Coronary artery (tissue), 2 donors: ENCODE measurements at places on chromosomes 1 and 21.

DNA sequence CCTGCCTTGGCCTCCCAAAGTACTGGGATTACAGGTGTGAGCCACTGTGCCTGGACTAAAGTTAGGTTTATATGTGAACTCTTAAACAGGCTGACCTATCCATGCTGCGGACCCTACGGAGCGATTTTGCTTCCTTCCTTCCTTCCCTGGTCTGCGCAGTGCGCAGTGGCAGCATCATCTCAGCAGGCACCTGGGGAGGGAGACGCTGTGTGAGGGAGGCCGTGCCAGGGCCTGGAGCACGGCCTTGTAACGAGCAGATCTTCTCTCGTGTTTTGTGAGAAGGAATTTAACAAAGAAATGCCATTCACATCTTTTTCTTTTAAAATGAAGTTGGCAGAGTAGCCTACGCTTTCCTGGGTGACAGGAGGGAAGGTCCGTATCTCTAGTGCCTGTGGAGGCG is 45.8 kb downstream of the PKNOX1 start:
- no peak for DNase-seq

DNA sequence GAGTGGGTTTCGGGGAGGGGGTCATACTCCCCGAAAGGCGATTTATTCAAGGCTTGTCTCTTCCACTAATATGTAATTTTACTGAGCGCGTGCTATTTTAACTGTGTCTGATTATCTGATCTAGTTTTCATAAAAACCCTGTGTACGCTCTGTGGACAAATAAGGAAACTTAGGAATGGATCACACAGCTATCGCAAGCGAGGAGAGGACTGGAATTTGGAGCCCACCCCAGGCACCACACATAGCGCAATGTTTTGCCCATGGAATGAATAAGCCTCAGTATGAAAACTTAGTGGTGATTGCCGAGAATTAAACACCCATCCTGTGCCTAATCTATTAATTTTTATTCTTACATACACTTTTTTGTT is 9.8 kb upstream of the RAB42 start:
- no peak for DNase-seq

- DNase-seq: peak; percentile 65
These were observed 9.2 kb downstream of the PSRC1 start for GRCh38 chr1:109273570-109274288.

GRCh38 chr21:31753949-31754707 is 22.2 kb upstream of the SCAF4 start:
- no peak for DNase-seq

GRCh38 chr1:21622466-21623315 is 46.5 kb downstream of the RAP1GAP start:
- DNase-seq: no peak

GRCh38 chr1:199756066-199756465 is 271.4 kb upstream of the NR5A2 start:
- no peak for DNase-seq

GRCh38 chr21:36733857-36734256 is 34.9 kb downstream of the SIM2 start:
- DNase-seq: no peak

GRCh38 chr1:109761227-109762038 is 2.3 kb downstream of the EPS8L3 start:
- DNase-seq: peak; percentile 72

DNA sequence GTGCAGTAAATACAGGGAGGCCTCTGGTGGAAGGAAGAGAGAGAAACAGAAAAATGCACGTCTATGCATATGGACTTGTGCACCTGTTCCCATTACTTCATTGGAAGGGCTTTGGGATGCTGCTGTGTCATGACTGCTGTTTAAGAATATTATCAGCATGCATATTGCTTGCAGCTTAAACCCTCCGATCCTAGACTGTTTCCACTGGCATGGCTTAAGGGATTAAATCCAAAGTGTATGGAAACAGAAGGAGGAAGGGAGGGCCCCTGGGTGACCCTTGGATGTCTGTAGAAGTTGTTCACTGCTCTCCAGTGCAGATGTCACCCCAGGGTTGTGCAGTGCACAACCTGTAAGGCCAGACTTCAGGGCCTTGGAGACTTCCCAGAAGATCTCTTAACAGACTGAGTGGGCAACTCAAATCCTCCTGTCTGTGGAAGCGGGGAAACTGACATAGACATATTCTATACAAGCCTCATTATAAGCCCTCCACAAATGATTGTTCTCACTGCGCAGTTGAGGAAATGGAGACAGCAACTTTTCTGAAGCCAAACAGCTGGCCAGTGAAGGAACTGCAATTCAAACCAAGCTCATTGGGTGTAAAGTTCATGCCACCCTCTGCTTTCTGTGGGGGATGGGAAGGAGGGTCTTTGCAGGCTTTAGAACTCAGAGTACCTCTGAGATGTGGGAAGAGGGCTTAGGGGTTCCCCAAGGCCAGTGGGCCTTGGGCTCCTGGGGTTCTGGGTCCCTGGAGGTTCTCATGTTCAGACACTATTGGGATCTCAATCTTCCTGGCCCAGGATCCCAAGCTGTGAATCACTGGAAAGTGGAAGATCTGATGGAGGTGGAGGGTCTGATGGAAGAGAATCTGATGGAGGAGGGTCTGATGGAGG is 73.8 kb downstream of the UMODL1 start:
- DNase-seq: no peak

DNA sequence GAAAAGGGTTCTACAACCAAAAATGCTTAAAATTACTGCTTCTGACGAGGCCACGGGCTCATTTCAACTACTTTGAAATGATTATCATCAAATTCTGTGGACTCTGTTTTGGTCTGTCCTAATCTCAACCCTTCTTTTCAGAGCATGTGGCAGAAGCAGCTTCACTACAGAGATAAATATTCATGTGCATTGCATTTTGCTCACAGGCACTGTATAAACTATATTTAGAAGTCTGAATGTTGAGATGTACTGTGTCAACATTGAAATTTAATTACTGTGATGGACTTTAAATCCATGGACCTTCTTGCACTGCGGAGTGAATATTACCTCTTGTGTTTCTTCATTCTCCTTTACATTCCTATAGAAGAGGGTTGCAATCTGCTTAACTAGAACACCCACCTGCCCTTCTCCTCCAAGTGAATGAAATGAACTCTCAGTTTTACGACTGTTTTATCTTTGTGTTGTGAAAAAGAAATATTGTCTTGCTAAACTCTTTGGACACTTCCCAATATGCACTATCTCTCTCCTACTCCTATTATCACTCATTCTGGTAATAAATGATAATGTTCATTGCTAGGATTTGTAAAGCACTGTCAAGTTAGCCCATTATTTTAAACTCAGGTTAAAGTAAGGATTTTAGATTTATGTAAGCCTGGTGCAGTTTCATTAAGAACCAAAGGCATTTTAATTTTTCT is 281.2 kb upstream of the ST6GALNAC5 start:
- DNase-seq: no peak

DNA sequence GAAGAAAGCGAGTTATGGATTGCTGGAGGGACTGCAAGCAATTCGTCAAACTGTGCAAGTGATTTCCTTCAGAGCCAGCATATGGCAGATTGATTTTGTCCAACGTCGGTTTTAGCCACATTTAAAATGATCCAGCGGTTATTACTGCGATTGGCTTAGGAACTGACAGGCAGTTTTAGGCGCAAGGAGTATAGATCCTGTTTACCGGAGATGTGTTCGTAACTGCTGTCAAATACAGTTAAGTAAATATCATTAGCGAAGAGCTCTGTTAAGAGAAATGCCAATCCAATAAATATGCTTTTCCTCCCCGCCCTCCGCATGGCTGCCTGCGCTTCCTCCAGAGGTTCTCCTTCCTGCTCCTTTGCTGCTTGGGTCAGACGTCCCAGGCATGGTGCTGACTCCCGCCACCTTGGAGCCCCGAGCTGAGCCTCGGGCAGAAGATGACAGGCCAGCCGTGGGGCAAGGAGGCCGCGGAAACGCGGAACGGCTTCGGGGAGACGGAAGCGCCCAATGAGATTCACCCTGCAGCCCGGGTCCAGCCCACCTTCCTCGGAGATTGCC is 9.4 kb upstream of the BARHL2 start:
- DNase-seq: no peak

DNA sequence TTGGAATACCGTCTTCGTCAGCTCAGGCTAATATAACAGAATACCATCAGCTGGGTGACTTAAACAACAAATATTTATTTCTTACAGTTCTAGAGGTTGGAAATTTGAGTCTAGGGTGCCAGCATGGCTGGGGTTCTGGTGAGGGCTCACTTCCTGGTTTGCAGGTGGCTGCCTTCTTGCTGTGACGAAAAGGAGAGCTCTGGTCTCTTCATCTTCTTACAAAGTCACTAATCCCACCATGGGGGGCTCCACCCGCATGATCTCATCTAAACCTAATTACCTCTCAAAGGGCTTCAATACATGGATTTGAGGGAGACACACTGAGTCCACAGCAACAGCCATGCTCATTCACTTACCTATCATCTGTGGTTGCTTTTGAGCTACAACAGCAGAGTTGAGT is 78.3 kb downstream of the PSMG1 start:
- peak; percentile 60 for DNase-seq

DNA sequence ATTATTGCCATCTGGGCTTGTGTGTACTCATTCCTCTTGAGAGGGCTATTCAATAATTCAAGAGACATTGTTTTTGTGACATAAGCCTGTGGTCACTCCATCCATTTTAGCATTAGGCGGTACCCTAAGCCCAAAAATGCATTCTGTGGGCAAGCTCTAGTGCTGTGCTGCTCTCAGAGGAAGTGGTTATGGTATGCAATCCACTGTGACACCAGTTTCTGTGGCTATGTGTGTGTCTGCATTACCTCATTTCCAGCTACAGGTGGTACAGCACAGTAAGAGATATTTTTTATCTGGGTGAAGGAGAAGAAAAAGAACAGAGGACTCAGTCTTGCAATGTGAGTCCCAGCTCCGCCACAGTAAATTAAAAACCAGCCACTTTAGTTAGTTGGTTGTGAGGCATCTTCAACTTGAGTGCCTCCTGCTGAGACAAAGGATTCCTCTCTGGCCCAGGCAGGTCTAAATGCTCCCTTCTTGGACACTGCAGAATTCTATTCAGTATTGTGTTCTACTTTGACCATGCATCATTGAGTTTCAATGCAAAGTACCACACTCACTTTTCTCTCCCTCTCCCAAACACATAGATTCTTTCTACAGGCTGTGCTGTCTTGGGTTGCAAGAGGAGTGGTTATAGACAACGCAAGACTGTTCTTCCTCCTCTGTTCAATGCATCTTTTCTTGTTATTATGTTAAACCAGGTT is 777.8 kb upstream of the BRINP3 start:
- DNase-seq: no peak

GRCh38 chr1:3313576-3313950 is 140.9 kb upstream of the ARHGEF16 start:
- peak; percentile 93 for DNase-seq

- no peak for DNase-seq
These were observed 28.6 kb upstream of the IL10 start for GRCh38 chr1:206800891-206801290.

DNA sequence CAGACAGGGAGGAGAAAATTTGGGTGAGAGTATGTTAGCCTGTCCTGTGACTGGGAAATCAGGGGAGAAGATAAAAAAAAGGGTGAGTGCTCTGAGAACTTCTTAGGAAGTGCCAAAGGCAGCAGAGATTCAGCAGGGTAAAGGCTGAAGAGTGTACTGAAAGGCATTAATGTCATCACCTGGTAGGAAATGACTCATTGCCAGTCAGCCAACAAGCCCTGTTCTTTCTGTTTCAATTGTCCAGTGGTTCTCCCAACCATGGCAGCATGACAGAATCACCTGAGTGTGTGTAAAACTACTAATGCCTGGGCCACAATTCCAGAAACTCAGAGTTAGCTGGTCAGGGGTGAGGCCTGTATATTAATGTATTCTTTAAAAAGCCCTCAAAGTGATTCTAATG is 83.5 kb downstream of the INTS7 start:
- no peak for DNase-seq

DNA sequence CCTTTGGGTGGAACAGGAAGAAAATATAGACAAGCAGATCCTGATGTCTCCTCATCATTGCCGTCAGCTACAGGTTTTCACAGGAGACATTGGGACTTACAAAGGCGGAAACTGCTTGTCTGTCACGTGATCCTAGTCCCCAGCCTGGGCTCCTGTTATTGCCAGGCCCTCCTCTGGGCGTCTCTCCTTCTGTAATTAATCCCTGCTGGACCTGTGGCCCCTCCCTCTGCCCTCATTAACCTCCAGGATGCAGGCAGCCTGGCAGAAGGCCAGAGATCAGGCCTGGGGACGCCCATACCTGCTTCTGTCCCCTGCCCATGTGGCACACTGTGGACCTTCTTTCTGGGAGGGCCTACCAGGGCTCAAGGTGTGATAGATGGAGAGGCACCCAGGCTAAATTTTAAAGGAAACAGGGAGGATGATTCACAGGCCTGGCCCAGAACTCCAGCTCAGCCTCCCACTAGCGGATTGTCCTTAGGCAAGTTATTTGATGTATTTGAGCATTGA is 2.4 kb downstream of the S100A5 start:
- no peak for DNase-seq

- DNase-seq: no peak
These were observed 329.3 kb upstream of the PRMT6 start for GRCh38 chr1:106727171-106727570.

GRCh38 chr1:160738271-160738670 is 776 bp upstream of the SLAMF7 start:
- DNase-seq: no peak

DNA sequence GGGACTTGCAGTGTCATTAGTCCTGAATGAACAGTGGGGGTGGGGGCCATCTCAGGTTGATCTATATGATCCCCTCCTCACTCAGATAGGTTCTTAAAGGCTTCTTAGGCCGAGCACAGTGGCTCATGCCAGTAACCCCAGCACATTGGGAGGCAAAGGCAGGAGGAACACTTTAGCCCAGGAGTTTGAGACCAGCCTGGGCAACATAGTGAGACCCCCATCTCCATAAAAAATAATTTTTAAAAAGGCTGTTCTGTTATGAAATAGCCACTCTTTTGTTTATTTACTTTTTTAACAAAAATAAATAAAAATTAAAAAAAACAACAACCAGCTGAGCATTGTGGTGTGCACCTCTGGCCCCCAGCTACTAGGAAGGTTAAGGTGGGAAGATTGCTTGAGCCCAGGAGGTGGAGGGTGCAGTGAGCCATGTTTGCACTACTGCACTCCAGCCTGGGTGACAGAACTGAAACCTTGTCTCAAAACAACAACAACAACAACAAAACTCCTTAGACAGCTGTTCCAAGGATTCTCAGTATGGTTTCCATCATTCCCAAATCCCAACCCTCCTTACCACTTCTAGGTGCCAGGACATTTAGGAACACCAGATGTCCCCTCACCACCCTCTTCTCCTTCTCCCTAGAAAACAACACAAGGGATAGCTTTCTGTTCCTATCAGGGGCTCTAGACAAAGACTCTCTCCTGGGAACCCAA is 2.0 kb upstream of the TRAPPC3 start:
- no peak for DNase-seq

DNA sequence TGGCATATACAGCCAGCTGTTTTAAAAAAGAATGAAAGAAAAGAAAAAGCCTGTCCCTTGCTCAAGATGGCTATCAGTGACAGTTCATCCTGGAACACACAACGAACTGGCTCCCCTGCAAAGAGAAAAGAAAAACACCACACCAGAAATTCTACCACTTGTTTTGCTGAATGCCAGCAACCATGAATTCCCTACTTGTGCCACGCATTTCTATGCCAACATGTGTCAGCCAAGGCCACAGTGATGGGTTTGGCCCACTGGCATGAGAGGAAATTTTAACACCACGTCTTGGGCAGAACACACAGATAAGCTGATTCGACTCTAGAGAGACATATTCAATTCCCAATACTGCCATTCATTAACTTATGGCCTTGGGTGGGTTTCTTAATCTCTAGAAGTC is 64.0 kb downstream of the CAPZB start:
- DNase-seq: no peak

GRCh38 chr1:58155418-58156123 is 391.0 kb downstream of the OMA1 start:
- no peak for DNase-seq

- DNase-seq: no peak
These were observed 14.2 kb upstream of the PLEKHA6 start for GRCh38 chr1:204373911-204374310.
